ENCODE measurements at places on chromosomes 5 and 9. TPM values are rescaled to one million over a fixed set of nuclear protein-coding genes. Genes with fewer than 3 reads are reported as not detected.

GRCh38 chr5:52725808-52726207, 61.9 kb upstream of the ITGA1 start:
- H3K27me3 ChIP-seq: no peaks in the 10 kb centered on the region
- DNase-seq: no peak
- no peaks in the 10 kb centered on the region for H3K36me3 ChIP-seq
- H3K27ac ChIP-seq: no peak overlapping the region

The HAVCR2 gene
- 10.6 TPM for total RNA-seq

The FAM151B gene
- 9.3 TPM for total RNA-seq

The FOXI1 gene
- total RNA-seq: not detected

Data from spinal cord (tissue), 10 donors.